ENCODE measurements at places on chromosomes 11 and 22.

DNA sequence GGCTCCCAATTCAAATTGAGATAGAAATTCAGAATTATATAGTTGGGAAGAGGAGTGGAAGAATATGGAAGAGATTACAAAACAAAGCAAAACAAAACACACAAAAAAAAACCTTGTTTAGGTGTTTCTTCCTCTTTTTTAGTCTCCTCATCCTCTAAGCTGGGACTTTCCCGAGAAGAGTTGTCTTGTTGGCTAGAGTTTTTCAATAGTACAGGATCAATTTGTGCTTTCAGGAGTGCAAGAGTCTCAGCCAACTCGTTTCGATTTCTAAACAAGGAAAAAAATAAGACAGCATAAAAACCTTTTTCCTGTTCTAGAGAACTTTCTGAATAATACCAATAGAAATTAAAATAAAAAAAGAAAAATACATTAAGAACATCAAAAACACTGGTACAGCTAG is 87.8 kb upstream of the CLNS1A start:
- no peak for DNase-seq

GRCh38 chr11:63619967-63620366 is 5.7 kb upstream of the PLAAT3 start:
- no peak for DNase-seq

DNA sequence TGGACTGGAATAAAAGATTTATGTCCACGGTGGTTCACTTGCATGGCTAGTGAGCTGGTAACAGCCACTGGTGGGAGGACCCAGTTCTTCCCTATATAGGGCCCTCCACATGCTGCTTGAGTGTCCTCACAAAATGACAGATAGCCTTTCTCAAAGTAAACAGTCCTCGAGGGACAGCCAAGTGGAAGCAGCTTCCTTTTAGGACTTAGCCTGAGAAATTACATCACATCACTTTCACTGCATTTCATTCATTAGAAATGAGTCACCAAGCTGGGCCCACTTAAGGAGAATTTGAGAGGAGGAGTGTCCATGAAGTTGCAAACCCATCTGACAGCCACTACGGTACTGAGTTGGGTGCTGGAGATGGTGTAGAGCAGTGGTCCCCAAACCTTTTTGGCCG is 7.0 kb downstream of the ISX start:
- DNase-seq = no peak

DNA sequence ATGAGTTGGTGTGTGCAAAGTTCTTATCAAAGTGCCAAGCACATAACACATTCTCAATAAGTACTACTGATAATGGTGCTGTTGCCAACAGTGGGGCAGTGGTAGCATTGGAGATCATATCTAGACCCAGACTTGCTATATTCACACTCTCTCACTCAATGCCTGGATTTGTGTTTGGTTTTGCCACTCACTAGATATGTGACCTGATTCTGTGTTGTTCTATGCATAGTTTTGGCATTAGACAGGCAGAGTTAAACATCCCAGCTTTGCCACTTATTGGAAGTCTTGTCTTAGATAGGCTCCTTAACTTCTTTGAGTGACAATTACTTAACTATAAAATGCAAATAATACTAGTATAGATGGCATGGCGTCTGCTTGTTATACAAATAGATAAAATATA is 642.6 kb upstream of the CCDC179 start:
- DNase-seq = no peak

- DNase-seq = no peak
These were observed 80.1 kb upstream of the BIRC3 start for GRCh38 chr11:102237096-102237735.

All from activated naive CD4-positive, alpha-beta T cell (primary cell).